Cerebellum (tissue), 4 donors: ENCODE measurements at places on chromosomes 3 and 15. TPM values are rescaled to one million over a fixed set of nuclear protein-coding genes. Genes with fewer than 3 reads are reported as not detected.

DNA sequence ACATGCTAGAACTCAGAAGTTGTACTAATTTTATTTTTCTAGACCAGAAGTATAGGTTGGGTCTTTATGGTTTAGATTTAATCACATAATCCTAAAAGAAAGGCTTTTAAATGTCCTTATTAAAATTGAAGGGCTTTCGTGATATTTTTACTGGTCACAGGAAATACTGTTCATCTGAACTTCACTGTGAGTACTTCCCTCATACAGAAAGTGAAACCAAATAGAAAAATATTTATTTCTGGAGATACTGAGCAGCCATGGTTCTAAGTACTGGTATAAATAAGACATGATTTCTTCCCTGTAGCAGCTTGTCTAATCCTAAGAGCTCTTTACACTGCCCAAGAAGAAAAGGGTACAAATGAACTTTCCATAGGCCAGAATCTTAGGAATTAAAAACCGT is 2.0 kb downstream of the SNRK start:
- DNase-seq, result no peak

GRCh38 chr15:27671819-27672437 is 427.2 kb downstream of the OCA2 start:
- DNase-seq, result no peak

DNA sequence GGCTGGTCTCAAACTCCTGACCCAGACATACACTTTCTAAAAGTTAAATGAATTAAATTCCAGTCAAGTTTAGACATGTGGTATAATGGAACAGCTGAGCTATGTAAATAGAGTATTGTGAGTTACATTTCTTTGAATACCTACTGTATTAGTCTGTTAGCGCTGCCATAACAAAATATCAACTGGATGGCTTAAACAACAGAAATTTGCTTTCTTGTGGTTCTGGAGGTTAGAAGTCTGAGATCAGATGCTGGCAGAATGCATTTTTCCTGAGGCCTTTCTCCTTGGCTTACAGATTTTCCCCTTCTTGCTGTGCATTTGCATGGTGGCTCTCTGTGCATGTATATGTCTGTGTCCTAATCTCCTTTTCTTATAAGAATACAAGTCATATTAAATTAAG is 101.5 kb upstream of the TGFBR2 start:
- DNase-seq, result no peak

DNA sequence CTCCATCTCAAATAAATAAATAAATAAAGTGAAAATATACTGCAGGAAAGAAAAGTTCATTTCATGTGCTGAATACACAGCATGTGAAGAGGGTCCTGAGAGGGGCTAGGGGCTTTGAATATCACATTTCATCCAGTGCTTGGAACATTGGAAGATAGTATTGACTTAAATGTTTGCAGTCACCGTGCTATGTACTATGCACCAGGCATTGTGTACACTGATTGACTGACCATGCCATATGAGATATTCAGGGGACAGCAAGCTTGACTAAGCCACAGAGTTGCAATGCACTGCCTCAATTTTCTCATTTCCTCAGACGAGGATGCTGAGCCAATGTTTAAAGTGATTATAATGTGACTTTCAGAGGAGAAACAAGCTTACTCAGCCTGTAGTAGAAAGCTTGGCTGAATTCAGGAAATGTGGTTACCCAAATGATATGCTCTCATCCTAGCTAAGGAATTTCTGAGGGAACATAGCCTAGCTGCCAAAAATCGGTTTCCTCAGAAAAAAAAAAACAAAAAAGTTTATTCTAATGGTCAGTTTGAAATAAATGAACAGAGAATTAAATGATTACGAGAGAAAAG is 557.9 kb downstream of the FGF12 start:
- DNase-seq, result no peak

DNA sequence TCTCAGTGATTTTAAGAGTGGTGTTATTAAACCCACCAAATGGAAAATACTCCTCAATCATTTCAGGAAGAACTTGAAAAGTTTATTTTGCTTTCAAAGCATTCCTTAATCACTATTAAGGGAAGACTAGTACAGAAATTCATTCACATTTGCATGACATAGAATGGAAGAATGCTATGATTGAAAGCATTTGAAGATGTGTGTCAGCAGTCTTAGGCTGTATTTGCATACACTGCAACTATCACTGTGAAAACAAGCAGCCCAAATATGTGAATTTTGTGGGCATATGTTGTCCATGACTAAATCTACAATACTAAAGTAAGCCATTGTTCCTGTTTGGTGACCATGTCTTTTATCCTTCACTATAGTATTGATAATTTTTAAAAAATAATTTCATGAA is 95.8 kb downstream of the CNTN3 start:
- DNase-seq, result no peak

GRCh38 chr3:85161544-85161943 is 202.8 kb downstream of the CADM2 start:
- no peak for DNase-seq

DNA sequence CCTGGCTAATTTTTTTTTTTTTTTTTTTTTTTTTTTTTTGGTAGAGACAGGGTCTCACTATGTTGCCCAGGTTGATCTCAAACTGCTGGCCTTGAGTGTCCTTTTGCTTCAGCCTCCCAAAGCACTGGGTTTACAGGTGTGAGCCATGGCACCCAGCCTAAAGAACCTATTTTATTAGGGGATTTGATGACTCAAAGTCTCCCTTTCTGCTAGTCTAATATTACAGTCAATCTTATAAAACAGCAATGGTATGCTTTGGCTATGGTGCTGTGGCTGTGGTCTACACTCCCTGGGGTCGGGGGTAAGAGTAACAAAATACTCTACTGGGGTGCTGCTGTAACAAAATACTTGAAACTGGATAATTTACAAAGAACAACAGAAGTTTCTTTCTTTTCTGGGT is 44.8 kb downstream of the ZNF589 start:
- DNase-seq, result no peak

- DNase-seq, result peak; percentile 6
Measured at GRCh38 chr3:63624941-63625560, 27.4 kb upstream of the SNTN start.

GRCh38 chr3:159775372-159775961 is 213.2 kb upstream of the IL12A start:
- DNase-seq, result no peak

GRCh38 chr3:129474984-129475804 is 35.2 kb downstream of the IFT122 start:
- no peak for DNase-seq

DNA sequence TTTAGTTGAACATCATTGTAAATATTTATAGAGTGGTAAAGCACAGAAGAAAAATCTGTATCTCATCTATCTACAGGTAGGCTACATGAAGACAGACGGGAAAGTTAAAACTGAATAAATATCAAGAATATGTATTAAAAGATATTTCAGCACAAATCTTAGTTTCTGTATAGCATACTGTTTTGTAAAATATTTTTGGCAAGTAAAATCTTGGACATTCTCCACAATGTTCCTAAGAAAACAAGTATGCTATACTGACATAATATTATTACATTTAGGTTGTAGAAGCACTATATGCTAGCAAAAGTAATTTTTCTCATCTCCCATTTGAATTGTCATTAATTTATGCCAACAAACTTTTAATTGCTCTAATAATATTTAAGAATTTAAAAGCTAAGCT is 326.4 kb upstream of the ARL6 start:
- no peak for DNase-seq

DNA sequence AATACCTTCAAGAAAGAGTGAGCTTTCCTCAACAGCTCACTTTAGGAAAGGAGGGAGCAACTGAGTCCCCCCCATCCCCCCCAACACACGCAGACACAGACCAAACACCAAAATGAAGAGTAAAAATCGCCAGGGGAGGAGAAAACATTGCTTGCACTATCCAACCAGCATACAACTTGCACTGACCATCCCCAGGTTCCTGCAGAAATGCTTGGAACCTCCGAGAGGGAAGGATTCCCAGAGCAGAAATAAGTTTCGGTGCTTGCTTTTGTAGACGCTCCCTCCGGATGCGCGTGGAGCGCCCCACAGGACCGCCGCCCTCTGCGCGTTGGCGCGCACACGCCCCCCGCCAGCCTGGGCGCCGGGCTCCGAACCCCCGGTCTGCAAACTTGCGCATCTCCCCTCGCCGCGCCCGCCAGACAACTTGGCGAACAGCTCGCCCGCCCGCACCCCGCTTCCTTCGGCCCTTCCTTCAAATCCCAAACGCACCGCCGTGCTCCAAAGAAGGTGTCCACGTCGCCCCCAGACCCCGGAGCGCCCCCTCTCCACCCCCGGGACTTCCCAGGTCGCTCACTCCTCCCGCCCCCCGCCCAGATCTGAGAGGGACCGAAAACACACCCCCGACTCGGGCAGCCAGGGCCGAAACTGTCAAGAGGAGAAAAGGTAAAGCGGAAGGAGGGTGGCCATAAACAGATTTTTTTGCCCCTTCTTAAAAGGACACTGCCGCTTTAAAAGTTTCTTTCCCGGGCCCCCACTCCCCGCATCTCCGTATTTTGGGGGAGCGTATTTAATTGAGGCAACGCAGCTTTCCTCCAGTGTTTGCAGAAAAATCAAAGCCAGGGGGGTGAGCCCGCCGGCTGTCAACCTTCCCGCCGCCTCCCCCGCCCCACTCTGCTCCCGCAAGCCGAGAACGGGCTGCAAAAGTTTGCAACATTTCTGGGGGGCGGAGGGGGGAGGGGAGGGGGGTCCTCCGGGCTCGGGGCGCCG is 859 bp downstream of the RORA start:
- peak; percentile 47 for DNase-seq

- no peak for DNase-seq
Measured at GRCh38 chr3:183317886-183318865, 65.1 kb downstream of the B3GNT5 start.

POC1A gene
- total RNA-seq, result 4.2 TPM

TNFSF10 gene
- 2.0 TPM for total RNA-seq

PLA2G4F gene
- not detected for total RNA-seq

SI gene
- 0.18 TPM for total RNA-seq

TNFAIP8L3 gene
- total RNA-seq, result 3.2 TPM

GOLGA8T gene
- total RNA-seq, result 0.64 TPM

XCR1 gene
- not detected for total RNA-seq

GTPBP8 gene
- total RNA-seq, result 19.2 TPM

NR2E3 gene
- total RNA-seq, result 0.54 TPM

STRC gene
- 1.4 TPM for total RNA-seq

PPP1R14D gene
- not detected for total RNA-seq

KBTBD12 gene
- total RNA-seq, result 1.5 TPM

RTP3 gene
- total RNA-seq, result not detected

SLC51A gene
- total RNA-seq, result not detected
